Cerebellum (tissue), 4 donors: ENCODE measurements at places on chromosomes 2 and 18.

DNA sequence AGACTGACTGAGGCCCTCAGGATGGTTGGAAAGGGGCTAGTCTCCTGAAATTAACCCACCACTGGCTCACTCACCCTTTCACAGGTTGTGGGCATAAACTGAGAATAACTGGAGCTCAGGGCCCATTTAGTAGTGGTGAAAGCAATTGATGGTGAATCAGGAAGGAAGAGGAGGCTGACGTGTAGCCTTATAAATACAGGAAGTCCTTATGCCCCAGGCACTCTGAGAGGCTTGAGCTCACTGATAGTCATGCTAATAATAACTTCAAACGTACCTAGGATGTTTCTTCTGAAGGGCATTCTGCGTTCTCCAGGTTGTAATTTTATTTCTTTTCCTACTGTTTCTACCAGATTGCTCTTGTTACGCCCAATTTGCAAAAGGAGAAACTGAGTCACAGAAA lies 328.4 kb downstream of the CLIP4 start:
- DNase-seq: no peak

GRCh38 chr2:101617796-101618195 lies 79.7 kb upstream of the MAP4K4 start:
- no peak for DNase-seq

DNA sequence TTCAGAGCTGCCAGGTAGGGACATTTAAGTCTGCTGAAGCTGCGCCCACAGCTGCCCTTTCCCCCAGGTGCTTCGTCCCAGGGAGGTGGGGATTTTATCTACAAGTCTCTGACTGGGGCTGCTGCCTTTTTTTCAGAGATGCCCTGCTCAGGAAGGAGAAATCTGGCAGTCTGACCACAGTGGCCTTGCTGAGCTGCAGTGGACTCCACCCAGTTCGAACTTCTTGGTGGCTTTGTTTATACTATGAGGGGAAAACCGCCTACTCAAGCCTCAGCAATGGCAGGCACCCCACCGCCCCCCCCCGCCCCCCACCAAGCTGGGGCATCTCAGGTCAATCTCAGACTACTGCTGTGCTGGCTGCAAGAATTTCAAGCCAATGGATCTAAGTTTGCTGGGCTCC lies 458.1 kb upstream of the RAB12 start:
- DNase-seq: no peak

GRCh38 chr2:152617456-152618192 lies 99.6 kb downstream of the PRPF40A start:
- no peak for DNase-seq

- no peak for DNase-seq
Observed at GRCh38 chr2:171902840-171903420, 8.9 kb upstream of the SLC25A12 start.

- DNase-seq: no peak
Observed at GRCh38 chr18:62663731-62664336, 51.5 kb upstream of the PHLPP1 start.

GRCh38 chr2:109519513-109519912 lies 94.3 kb downstream of the SEPTIN10 start:
- DNase-seq: no peak

- DNase-seq: no peak
Observed at GRCh38 chr18:44178476-44178875, 502.2 kb upstream of the SETBP1 start.

DNA sequence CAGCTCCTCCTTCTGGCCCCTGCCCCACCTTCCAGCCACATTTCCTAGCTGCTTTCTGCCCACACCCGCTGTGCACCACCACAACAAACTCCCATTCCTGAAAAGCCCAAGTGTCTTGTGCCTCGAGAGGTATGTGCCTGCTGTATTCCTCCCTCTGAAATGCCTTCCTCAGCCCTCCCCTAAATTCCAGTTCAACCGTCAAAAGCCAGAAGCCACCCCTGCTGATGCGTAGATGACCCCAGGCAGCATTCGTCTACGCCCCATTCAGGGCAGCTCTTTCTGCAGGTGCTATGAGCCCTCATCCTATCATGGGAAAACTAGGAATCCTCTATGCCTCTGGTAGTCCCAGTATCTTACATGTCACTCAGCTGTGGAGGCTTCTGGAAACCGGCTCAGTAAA lies 71.7 kb downstream of the DNMT3A start:
- DNase-seq: no peak

- DNase-seq: no peak
Observed at GRCh38 chr2:127707890-127708648, 6.8 kb downstream of the SFT2D3 start.

- no peak for DNase-seq
Observed at GRCh38 chr2:112156152-112156986, 18.2 kb downstream of the FBLN7 start.

- DNase-seq: no peak
Observed at GRCh38 chr2:190318931-190319554, 583 bp downstream of the HIBCH start.

GRCh38 chr2:66813525-66813924 lies 378.6 kb downstream of the MEIS1 start:
- DNase-seq: no peak

GRCh38 chr18:50195689-50196088 lies 742 bp upstream of the MYO5B start:
- DNase-seq: no peak

DNA sequence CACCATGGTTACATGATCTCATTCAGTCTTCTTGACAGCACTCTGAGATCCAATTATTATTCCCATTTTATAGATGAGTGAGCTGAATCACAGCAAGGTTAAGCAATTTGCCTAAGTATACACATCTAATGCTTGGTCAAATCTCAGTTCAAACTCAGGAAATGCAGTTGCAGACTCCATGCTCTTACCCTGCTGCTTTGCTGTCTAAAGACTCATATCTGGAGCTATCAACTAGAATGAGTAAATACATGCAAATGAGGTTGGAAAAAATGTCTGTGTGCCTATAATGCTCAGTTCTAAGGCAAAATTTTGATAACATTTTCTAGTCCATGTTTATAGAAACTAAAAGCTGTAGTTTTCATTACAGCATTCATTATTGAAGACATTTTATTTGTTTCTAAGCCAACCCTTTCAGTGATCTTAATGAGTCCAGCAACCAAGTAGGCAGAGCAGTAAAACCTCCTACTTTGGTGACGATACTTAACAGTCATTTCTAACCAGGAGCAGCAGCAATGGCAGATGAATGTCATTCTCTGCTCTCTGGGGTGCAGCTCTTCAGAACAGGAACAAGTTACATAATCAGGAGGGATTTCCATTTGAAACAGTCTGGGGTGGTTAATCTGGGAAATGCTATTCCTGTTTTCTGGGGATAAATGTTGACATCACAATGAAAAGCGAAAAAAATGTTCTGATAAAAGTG lies 396.8 kb upstream of the UBE2E3 start:
- DNase-seq: peak; percentile 20

GRCh38 chr2:186724736-186725135 lies 30.9 kb downstream of the FAM171B start:
- DNase-seq: no peak

DNA sequence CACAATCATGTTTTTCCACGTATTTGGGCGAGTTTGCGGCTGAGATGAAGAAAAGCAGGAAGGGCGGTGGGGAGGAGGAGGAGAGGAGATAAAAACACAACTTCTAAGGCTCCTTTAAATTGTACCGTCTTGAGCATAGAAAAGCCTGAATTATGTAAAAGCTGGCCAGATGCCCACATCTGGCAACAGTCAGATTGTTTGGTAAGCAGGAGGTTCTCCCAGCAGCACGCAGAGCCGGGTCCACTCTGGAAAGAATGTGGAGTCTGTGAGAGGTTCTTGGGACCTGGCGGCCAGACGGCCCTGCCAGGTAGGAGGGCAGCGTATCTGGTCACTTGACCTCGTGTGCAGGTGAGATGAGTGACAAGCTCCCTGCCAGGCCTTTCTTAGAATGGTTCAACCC lies 215.3 kb upstream of the APCDD1 start:
- DNase-seq: no peak

GRCh38 chr2:143994961-143995360 lies 525.0 kb downstream of the ZEB2 start:
- no peak for DNase-seq

GRCh38 chr2:110969696-110970095 lies 151.0 kb upstream of the BCL2L11 start:
- DNase-seq: no peak

DNA sequence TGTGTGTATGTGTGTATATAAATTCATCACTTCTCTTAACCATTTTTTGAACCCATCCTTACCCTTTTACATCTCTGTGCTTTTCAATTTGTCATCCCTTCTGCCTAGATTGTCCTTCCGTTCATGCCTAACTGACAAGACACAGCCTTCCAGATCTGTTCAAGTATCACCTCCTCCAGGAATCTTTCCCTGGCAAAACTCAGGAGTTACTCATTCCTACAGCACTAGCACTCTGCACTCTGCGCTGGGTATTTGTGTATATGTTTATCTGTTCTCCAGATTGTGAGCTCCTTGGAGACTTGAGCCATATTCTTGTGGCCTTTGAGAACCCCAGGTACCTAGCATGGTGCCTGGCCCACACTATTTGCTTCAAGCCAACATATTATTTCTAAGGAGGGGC lies 26.8 kb upstream of the ASXL2 start:
- no peak for DNase-seq

- no peak for DNase-seq
Observed at GRCh38 chr2:64127119-64127518, 17.1 kb downstream of the PELI1 start.

- DNase-seq: no peak
Observed at GRCh38 chr2:237091779-237092436, 6.2 kb downstream of the COPS8 start.

DNA sequence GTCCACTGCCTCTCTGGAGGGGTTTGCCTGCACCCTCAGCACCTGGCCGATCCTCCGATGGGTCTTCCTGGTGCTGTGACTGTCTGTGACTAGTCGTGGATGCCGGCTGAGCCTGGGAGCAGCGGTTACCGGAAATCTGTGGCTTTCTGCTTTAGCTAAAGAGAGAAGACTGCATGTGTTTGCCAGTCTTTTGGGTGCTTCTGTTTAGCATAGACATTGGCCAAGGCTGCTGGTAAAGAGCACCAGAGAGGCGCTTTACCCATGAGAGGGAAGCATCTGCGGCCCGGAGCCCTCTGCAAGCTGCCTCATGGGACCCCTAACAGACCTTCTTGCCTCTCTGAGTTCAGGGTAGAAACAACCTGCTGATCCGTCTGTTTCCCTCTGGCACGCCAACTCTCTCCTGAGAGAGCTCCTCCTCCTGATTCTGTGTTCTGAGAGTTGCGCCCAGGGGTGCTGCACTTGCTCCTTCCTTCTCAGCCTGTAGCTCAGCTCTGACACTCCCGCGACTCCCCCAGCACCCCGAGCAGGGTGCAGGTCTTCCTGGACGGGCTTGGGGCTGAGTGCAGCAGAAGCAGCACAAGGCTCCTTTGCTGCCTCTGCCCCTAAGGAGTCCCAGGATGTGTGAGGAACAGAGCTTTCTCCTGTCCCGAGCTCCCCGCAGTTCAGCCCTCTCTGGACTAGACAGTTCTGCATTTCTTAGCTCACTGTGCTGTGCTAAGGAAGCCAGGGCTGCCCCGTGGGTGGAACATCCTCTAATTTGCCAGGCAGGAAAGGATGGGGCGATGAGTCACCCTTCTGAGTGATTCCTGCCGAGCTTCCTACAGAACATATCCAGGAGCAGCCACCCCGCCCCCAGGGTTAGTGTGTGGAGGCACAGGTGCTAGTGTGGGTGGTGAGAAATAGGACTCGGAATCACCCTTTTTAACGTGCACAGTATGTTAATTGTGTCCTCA lies 203.2 kb downstream of the SH3RF3 start:
- DNase-seq: no peak

DNA sequence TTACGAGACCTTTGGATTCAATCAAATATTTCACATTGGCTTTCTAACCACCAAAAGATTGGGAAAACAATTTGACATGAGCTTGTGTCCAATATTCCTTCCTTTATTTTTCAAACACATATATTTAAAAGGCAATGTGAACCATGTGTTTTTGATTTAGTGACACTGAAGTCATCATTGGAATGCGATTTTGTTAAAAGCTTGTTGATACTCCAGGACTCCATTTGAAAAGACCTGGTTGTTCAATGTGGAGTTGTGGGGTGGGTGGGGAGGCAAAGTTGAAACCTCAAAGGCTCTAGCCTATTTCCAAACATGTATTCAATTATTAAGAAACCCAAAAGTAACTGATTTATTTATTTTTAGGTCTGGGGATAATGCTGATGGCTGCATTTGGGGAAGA lies 114.1 kb upstream of the TRIB2 start:
- no peak for DNase-seq

DNA sequence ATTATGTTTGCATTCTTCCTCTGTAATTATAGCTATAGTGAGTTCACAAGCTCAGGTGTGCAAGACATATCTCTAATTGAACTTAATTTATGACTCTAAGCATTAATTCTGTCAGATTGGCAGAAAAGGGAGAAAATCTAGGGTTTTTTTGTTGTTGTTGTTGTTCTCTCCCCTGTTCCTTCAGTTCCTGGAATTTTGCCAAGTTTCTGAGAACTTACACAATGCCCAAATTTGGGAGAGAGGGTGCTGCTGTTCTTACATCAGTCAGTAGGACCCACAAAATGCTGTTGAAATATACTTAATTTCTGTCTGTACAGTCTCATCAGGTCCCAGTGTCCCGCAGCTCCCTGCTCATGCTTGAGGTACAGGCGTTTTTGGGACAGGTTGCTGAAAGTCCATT lies 221.8 kb upstream of the RBMS1 start:
- DNase-seq: no peak

GRCh38 chr2:172328103-172328841 lies 99.1 kb upstream of the ITGA6 start:
- DNase-seq: no peak

DNA sequence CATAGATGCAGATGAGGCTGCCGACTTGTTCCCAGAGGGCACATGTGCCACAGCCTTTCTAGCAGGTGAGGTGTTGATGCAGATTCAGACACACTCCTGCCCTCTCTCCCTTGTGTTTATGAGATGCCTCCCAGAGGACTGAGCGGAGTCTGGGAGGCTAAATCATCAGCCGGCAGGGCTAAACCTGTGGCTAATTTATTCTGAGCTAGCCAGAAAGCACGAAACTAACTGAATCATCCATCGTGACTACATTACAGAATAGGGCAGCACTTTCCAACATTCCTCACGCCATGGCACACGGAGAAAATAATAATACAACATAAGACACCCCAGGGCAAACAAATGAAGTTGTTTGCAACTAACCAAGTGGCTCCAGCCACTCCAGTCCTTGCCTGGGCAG lies 101.7 kb upstream of the FZD7 start:
- no peak for DNase-seq

GRCh38 chr2:171810422-171811244 lies 83.4 kb downstream of the SLC25A12 start:
- DNase-seq: no peak
